ENCODE measurements at places on chromosomes 16 and 17.
A peak's percentile ranks its signal among the peaks of the same experiment; 100 is the strongest.

GRCh38 chr16:18969855-18970240, 13.9 kb upstream of the TMC7 start:
- no peak for DNase-seq

DNA sequence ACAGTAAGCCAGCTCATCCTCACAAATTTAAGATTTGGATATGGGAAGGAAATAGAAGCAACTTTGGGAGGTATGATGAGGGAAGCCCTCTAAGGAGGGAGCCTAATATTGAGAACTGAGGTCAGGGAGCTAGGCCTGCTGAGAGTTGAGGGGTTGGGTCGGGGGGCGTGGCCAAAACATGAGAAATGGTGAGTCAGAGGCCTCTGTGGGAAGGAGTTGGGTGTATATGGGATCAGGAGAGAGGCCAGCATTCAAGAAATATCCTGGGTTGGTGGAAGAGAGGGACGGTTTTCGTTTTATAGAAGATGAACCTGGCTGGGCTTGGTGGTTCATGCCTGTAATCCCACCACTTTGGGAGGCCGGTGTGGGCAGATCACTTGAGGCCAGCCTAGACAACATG, 48.4 kb downstream of the CLEC16A start:
- peak; percentile 27 for DNase-seq

- no peak for DNase-seq
These were observed 10.3 kb downstream of the KCTD13 start for GRCh38 chr16:29915590-29916247.

DNA sequence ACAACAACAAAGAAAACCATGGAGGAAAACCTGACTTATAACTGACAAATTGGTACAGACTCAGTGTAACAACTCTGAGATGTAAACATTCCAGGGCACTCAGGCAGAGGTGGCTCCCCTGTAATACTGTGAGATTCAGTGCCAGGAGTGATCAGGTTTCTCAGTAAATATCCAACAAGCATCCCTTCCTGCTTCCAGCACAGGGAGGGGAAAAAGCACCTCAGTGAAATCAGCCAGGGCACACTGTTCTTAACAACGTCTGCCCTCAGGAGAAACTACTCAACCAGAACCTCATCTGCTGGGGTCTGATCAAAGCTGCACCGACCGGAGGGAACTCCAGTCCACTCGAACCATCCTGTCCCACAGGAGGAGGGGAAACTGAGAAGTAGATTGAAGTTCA, 52.3 kb downstream of the AMFR start:
- no peak for DNase-seq

DNA sequence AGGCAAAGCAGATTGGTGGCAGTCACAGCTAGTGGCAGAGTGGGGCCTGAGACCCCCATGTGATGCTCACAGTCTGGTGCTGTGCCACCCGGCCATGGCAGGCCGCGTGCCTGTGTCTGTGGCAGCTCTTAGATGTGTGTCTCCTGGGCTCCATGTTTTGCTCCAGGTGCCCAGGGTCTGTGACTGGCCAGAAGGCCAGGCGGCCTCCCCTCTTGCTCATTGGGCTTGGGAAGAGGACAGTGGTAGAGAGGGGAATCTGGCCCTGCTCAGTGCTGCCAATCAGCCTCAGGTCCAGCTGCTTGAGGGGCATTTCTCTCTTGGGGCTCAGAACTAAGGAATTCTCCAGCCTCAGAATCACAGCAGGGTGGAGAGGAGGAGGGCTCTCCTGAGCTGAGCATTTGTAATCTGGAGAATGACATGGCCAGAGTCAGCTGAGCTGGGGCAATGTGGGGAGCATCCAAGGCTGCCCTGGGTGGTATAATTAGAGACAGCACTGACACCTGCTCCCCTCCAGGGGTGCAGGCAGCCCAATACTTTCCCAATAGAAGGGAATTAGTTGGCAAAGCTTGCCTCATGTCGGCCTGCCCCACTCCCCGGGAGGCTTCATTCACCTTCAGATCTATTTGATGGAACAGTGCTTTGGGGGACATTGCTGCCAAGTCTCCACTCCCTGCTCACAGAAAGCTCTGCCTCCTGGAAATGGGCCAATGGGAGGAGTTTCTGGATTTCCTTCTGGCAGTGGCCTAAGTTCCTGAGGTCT, 2.7 kb upstream of the LASP1NB start:
- no peak for DNase-seq

DNA sequence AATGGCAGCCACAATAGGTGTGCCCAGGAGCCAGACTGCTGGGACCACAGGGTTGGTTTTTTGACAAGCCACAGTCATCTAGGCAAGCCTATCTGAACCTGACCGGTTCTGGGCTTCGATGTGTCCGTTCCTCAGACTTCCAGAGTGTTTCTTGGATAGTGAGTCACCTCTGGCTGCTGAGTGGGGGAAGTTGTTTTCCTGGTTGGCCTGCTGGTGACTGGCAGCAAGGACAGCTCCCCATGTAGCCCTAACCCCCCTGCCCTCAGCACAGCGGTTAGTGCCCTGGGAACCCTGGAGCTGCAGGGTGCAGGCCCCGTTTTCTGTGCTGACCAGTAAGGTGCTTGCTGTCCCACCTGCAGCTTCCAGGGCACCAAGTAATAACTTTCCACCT, 65.5 kb downstream of the PLD6 start:
- DNase-seq: no peak

DNA sequence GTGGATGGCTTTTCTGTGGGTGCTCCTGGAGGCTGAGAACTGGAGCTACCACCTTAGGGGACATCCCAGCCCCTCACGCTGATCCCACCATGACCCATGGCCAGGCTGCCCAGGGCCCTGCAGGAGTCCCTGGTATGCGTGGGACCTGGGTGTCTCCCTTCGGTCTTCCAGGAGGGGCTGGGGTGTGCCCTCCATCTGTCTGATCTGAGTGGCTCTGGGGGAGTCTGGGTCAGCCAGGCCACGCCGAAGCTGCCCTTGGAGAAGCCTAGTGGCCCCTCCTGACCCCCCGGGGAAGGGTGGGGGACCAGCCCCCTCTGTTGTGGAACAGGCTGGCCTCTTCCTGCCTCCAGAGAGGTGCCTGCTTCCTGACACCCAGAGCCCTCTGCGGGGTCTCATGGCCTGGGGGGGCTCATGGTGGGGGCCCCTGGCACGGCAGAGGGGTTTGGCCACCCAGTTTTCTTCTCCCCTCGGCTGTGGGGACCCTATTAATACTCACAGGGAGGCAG, 10.7 kb downstream of the BAIAP2 start:
- no peak for DNase-seq

DNA sequence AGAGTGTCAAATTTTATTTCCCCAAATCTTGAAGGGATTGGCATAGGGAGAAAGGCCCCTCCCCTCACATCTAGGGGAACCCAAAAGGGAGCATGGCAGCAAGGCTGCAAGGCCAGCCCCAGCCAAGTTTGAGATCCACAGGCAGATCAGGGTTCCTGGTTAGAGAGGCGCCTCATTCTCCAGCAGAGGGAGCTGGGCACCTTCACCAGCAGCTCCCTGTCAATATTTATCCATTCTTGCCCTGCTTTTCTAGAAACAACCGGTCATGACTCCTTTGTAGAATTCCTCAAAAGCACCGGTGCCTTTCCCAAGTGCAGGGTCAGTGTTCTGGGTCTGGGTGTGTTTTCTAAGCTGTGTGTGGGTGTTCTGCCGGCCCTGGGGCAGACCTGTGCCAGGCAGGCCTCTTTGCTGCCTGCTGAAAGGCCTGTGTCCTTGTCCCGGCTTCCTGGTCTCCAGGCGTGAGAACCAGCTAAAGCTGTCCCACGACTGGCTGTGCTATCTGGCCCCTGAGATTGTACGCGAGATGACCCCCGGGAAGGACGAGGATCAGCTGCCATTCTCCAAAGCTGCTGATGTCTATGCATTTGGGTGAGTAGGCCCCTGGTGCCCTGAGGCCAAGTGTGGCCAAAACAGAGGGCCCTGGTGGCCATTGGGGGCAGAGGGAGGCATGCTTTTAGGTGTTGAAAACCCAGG, 21.2 kb upstream of the LGALS9 start:
- DNase-seq: no peak

DNA sequence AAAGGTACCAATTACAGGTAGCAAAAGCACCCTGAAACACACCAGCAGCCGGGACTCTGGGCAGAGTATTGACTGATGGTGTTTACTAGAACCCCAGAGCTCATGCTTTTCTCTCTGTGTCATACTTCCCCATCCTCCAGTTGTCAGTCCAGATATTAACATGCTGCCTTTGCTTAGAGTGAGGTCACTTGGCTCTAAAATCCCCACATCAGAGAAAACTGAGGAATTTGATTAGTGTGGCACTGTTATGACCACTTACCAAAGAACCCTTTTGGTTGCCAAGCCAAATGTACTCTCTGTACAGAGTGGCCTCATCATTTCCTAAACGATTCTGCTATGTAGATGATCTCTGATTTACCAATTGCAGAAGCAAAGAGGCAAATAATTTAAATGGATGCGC, 80.4 kb downstream of the ABCC12 start:
- no peak for DNase-seq

DNA sequence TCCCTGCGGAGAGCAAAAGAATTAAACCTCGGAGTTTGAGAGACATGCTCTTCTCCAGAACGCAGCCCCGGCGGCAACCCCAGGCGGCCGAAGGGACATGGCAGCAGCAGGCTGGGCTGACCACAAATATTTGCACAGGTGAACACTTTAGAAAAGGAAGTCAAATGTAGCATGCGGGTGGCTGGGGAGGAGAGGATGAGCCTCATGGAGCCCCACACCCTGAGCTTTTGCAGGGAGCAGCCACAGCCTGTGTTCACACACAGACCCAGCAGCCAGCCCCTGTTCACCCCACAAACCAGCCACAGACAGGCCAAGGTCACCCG, 17.8 kb downstream of the HS3ST6 start:
- DNase-seq: no peak

GRCh38 chr17:6473128-6473767, 29.0 kb downstream of the PIMREG start:
- DNase-seq: peak; percentile 56

DNA sequence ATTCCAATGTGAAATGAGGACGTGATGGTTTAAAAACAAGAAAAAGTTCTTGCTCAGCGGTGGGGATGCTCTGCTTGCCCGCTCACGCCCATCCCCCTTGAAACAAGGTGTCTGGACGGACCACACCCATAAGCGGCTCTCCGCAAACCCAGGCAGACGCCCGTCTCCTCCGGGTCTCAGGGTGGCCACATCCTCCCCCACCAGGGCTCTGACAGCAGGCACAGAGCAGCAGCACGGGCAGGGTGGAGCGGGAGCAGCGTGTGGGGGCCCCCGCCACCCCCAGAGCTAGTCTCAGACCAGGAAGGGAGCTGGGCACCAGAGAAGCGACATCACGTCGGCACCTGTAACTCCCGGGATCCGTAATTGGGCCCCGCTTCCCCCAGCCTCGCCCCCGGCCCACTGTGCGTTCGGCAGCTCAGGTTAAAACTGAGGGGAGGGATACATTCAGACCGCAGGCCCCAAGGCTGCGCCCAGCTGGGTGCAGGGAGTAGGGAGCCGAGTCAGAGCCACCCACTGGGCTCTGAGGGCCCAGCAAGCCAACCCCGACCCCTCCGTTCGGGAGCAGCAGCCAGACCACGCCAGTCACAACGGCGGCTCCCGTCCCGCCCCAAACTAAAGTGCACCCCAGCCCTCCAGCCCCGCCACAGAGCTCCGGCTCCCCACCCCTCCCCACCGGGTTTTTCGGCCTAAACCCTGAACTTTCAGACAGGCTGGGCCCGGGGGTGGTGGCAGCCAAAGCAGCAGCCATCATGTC, 22.0 kb downstream of the CLUH start:
- no peak for DNase-seq

DNA sequence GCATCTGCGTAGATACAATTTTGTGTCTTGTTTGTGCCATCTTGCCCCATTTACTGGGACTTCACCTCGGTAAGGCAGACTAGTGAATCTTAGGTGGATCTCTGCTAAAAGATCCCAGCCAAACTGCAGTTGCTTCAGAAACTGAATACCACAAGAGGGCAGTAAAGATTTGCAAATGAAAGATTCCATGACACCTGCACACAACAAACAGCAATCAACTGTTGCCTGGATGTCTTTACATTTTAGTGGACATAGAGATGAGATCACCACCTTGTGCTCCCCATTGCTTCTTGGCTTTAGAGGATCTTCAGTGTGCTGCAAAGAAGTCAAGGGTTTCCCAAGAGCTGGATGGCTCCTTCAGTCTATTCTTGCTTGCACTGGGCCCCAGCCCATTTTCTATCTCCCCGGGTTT, 119.2 kb upstream of the CACNG5 start:
- DNase-seq: no peak

GRCh38 chr17:75771334-75772281, 6.6 kb upstream of the GALK1 start:
- no peak for DNase-seq

DNA sequence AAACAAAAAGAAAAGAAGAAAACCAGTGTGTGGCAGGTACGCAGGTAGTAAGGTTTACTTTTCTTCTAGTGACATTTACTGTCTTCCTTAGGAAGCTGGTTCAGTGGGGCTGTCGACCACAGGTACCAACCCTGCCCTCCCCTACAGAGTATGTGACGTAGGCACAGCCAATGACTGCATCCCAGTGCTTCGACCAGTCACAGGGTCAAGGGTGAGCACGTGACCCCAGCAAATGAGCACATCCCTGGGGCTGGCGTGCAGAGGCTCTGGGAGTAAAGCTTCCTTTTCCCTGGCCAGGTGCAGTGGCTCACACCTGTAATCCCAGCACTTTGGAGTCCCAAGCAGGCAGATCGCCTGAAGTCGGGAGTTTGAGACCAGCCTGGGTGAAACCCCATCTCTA, 38.9 kb upstream of the PLCG2 start:
- no peak for DNase-seq

DNA sequence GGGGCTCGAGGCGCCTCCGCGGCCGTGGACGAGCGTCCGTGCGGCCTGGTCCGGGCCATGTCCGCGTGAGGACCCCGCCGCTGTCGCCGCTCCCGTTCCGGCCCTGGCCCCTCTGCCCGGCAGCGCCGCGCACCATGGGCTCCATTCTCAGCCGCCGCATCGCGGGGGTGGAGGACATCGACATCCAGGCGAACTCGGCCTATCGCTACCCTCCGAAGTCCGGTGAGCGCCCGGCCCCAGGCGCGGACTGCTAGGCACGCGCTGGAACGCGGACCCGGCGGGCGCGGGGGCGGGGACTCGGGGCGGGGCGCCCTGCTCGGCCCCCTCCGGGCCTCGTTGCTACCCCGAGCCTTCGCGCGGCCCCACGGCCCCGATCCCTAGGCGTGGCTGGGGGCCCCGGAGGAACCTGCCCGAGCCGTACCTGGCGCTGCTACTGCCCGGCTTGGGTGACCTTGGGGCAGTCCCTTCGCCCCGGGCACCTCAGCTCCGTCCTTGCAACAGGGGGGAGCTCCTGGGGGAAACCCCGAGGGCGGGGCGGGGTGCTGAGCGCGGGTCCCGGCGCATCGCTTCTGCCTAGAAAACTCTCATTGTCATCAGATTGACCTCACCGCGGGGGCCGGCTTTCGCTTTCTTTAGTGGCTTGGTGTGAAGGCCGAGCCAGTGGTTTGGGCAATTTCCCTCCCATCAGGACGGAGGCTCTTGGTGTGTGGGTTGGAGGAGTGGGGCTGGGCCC, 367 bp downstream of the MGRN1 start:
- peak; percentile 80 for DNase-seq

GRCh38 chr17:57551321-57552079, 193.6 kb downstream of the CCDC182 start:
- no peak for DNase-seq

Data from stimulated activated CD8-positive, alpha-beta memory T cell treated with anti-CD3 and anti-CD28 coated beads, Interleukin-2, amount 100 ng/mL, for 48 hours (primary cell).